ENCODE measurements at places on chromosomes 16 and 17. TPM values are rescaled to one million over a fixed set of nuclear protein-coding genes. Genes with fewer than 3 reads are reported as not detected.

CDRT15L2 gene
- not detected for total RNA-seq

SPG7 gene
- total RNA-seq = 77.9 TPM

GRCh38 chr16:16030449-16030848 is 81.0 kb downstream of the ABCC1 start:
- no peak for DNase-seq

ZFP1 gene
- 10.8 TPM for total RNA-seq

ZFP90 gene
- total RNA-seq = 36.5 TPM

DNA sequence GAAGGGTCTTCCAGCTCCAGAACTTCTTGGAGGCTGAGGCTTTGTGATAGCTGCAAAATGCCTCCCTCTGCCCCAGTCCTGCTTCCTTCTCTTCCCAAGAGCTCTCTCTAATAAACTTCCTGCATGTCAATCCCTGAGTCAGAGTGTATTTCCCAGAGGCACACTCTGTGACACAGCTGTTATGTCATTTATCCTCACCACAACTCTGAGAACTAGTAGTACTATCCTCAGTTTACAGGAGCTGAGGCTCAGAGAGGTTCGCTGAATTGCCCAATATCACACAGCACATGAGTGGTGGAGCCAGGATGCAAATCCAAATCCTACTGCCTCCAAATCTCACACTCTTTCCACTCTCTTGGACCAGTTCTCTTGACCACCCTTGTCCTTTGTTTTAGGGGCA is 20.0 kb downstream of the UNC45B start:
- DNase-seq = no peak

DNA sequence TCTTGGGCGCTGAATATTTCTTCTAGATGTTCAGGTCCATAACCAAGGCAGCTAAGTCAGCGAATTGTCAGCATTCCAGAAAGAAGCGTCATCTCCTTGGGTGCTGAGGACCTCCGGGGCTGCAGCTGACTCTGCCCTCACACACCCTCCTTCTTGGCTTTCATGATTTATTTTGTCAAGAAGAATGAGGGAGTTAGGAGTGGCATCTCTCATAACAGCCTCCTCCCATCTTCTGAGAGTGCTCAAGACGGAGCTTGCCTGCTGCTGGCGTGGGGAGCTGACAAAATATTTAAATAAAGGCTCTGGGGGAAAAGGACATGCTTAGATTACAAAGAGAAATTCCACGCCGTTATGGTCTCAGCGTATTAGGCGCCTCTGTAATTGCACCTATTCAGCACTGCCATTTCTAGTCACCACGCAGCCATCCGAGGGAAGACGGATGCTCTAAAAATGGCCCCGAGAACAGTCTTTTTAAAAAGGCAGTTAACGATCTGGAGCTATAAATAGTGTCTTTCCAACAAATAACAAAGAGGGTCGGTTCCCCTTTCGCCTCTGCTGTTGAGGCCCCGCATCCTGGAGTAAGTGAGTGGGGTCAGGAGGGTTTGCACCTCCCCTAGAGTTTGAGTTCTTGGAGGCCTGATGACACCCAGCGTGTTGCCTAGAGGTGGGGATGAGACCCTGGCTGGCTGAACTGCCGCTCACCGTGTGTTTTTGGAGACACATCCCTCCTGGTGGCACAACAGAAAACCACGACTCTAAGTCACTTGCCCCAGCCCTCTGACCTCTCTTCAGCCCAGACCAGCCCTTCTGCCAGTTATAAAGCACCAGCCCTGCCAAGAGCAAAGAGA is 187.0 kb downstream of the CCDC182 start:
- no peak for DNase-seq

GRCh38 chr17:67074781-67075180 is 30.4 kb downstream of the CACNG1 start:
- no peak for DNase-seq

NHLRC4 gene
- 2.6 TPM for total RNA-seq

GRCh38 chr16:4367393-4367856 is 4.2 kb upstream of the VASN start:
- DNase-seq = no peak

DNA sequence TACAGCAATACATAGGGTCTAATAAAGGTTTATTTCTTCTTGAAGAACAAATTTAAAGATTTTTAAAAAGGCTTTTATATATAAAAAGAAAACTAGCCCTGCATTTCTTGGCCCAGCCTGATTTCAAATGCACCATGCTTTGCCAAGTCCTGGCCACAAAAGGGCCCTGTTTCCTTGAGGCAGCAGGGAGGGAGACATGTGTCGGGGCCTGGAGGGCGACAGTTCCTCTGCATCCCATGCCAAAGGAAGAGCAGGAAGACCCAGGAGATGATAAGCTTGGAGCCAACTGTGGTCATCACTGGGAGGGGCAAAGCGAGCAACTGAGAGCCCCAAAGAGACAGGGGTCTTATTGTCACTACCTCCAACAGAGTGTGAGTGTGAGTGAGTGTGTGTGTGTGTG is 571.5 kb upstream of the PSMD7 start:
- no peak for DNase-seq

GRCh38 chr16:2924901-2925755 is 13.4 kb downstream of the FLYWCH1 start:
- DNase-seq = no peak

GRCh38 chr17:72024457-72024856 is 96.4 kb upstream of the SOX9 start:
- DNase-seq = no peak

GRCh38 chr16:82062645-82063058 is 27.6 kb downstream of the HSD17B2 start:
- no peak for DNase-seq

GRCh38 chr16:67552476-67552875 is 9.8 kb upstream of the CTCF start:
- DNase-seq = no peak

DPEP3 gene
- not detected for total RNA-seq

CACNG1 gene
- not detected for total RNA-seq

- no peak for DNase-seq
Observed at GRCh38 chr16:61792194-61792909, 243.9 kb downstream of the CDH8 start.

EVI2A gene
- 110 TPM for total RNA-seq

DNA sequence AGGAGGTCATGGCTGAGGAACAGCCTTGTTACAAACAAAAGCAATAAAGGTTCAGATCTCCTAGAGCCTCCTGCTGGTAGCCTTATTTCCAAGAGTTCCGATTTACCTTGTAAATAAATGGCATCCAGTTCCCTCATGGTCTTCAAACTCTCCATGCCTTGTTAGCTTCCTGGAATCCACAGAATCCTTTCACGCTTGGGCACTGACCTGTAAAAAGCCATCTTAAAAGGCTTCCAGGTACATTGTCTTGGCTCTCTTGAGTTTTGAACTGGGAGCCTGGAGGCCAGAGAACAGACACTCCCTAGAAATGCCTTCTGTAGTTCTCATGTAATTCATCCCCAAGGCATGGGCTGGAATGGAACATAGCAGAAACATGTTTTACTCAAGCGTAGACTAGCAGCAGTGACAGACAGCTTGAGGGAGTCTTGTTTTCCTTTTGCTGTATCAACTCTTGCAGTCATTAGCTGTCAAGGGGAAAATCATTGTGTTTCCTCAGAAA is 207.9 kb downstream of the SNX29 start:
- DNase-seq = no peak

GRCh38 chr17:55390364-55390977 is 31.2 kb downstream of the MMD start:
- no peak for DNase-seq

GRCh38 chr17:65771704-65772103 is 210.3 kb upstream of the AXIN2 start:
- DNase-seq = no peak

ITGB3 gene
- 2.2 TPM for total RNA-seq

DNA sequence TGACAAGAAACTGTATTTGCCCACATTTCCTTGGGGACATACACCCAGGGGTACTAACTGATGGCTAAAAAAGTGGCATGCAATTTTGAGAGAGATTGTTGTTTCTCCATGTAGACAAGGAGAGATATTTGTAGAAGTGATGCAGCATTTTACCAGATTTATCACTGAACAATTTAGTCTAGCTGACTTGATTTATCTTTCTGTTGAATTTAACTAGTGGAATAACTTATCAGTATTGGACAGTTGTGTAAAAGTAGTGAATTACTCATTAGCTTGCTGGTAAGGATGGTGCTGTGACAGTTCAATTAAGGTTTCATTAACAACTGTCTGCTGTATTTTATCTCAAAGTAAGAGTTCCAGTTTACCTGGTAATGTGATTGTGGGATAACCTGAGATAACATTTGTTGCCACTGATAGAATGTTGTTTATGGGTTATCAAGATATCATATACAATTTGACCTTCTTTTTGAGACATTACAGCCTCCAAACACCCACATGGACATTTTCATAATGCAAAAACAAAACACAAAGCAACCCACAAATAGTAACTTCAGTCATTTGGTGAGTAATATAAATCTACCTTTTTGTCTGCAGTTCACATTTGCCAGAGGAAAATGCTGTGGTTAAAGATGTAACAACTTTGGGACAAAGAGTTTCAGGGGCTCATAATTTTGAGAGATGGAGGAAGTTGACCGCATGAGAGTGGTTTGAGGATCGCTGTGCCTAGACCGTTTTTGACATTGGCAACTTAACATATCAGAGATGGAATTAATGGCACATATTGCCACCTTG is 3.8 kb downstream of the NLK start:
- DNase-seq = no peak

DNA sequence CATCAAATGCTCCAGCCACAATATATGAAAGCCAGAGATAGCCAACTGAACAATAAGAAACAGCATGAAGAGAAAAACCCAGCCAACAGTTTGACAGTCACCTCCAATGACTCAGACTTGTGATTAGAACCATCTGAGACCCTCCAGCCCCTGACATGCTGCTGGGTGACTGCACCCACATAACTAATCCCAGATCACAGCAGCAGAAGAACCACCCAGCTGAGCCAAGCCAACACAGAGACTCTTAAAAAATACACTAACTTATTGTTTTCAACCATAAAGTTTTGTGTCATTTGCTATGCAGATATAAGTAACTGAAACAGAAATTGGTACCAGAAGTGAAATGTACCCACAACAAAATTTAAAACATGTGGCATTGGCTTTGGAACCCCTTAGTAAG is 314.3 kb upstream of the DYNLRB2 start:
- DNase-seq = no peak

USH1G gene
- total RNA-seq = not detected
